ENCODE measurements at places on chromosomes 7 and 10.

GRCh38 chr10:31940839-31941653, 12.4 kb upstream of the ARHGAP12 start:
- DNase-seq: no peak

DNA sequence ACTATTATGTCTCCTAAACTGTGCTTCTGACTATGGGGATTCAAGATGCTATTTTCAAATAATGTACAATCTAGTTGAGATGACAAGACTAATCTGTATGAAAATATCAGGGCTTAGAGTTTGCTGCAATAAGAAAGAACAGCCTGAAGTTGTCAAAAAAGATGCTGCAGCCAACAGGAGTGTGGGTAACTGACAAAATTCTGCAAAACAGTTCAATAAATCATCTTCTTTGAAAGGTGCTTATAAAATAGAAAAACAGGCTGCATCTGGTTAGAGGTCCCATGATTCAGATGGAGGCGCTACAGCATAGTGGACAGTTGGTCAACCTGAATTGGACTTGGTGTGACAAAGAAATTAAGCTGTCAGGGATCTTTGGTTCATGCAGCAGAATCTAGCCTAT, 511.0 kb downstream of the XPNPEP1 start:
- DNase-seq: no peak

DNA sequence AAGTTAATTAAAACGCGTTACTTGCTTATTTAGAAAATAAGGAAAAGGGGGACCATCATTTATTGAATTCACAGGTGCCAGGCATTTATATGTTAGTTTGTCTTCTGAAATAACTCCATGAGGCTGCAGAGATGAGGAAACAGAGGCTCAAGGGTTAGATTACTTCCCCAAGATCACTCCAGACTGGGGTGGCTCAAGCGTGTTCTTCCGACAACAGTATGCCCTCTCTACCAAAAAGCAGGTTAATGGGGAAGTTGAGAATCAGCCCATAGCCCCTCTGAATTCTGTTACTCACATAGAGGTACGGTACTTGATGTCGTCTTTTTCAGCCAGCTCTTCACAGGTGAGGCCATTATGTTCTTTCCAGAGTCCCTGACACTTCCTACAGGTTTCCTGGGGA, 129.3 kb downstream of the RNF216 start:
- no peak for DNase-seq

- no peak for DNase-seq
These were observed 28.8 kb downstream of the SAMD8 start for GRCh38 chr10:75140246-75140645.

GRCh38 chr7:33905389-33906032, at the start of gene BMPER:
TSS of gene BMPER (plus strand) at chr7:33905539. CDS start at chr7:33905614, 75 bp downstream.
- peak; percentile 50 for DNase-seq

DNA sequence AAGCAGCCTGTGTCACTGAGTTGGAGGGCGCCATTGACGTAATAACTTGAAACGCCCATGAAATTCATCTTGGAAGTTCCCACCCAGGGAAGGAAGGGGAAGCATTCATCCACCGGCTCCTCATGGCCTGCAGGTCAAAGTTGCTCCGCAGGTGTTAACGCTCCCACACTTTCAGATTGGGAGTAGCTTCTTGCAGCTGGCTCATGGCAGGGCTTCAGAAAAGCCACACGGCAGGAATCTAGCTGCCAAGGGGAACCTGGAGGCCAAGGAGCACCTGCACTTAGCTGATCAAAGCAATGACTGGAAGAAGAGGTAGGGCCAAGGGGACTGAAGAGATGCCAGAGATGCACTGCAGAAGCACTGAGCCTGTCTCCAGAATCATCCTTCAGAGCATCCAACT, 203.2 kb downstream of the ARHGAP12 start:
- no peak for DNase-seq

GRCh38 chr10:103541616-103542015, 48.1 kb downstream of the NEURL1 start:
- DNase-seq: no peak

GRCh38 chr10:76041551-76041950, 610.1 kb downstream of the LRMDA start:
- DNase-seq: no peak

All from left ventricle myocardium superior (tissue), 1 donor.